ENCODE measurements at places on chromosomes 3 and 15. TPM values are rescaled to one million over a fixed set of nuclear protein-coding genes. Genes with fewer than 3 reads are reported as not detected.

GRCh38 chr3:171293142-171293782 is 166.9 kb downstream of the TNIK start:
- no peaks in the 10 kb centered on the region for H3K27me3 ChIP-seq
- no peak overlapping the region for H3K27ac ChIP-seq
- no peak overlapping the region for H3K4me3 ChIP-seq

DNA sequence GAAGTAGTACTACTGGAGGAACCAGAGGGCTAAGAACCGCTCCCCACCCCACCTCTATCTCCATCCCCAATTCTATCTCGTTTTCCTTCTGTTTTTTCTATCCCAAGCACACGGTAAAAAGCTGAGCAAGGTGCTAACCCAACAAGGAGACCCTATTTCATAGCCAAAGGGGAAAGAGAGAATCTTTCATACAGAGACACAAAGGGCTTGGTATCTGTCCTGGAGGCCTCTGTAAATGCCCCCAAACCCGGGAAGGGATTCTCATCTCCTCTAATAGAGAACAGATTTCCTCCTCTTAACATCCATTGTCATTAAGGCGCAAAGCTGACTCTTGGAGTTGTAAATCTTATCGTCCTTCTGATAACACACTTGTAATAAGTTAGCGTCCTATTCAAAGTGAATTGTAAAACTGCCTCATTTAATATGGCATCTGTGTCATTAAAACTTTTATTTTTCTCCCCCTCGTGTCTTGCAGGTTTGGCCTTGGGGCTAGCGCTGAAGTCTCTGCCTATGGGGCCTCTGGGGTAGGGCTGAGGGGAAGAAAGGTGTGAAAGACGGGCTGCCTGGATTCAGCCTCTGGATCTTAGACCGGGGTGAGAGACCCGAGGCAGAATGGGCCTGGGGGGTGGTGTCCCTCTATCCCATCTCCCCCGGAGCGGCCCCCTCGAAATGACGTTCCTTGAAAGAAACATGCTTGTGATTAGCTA is 12.1 kb downstream of the NR2F2 start:
- H3K4me3 ChIP-seq: no peak overlapping the region
- H3K36me3 ChIP-seq: no peaks in the 10 kb centered on the region
- DNase-seq: no peak
- H3K4me1 ChIP-seq: peaks cover 5% of the 10 kb centered on the region
- peaks cover 97% of the 10 kb centered on the region for H3K27me3 ChIP-seq
- H3K27ac ChIP-seq: no peak overlapping the region

- no peak overlapping the region for H3K27ac ChIP-seq
- no peaks in the 10 kb centered on the region for H3K4me1 ChIP-seq
- H3K27me3 ChIP-seq: no peaks in the 10 kb centered on the region
- DNase-seq: no peak
- no peak overlapping the region for H3K4me3 ChIP-seq
Measured at GRCh38 chr15:27449941-27450340, 479.0 kb downstream of the GABRG3 start.

DNA sequence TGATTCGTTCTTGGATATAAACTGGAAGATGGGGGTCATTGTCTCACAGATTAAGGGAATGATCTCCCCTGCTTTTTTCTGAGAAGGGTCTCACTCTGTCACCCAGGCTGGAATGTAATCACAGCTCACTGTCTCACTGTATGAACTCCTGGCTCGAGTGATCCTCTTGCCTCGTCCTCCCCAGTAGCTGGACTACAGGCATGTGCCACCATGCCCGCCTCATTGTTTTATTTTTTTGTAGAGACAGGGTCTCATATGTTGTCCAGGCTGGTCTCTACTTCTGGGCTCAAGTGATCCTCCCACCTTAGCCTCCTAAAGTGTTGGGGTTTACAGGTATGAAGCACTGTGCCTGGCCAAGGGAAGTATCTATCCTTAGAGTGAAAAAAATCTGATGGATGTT is 5.4 kb downstream of the OXSR1 start:
- DNase-seq: no peak
- peaks cover 42% of the 10 kb centered on the region for H3K4me1 ChIP-seq
- no peaks in the 10 kb centered on the region for H3K36me3 ChIP-seq

DNA sequence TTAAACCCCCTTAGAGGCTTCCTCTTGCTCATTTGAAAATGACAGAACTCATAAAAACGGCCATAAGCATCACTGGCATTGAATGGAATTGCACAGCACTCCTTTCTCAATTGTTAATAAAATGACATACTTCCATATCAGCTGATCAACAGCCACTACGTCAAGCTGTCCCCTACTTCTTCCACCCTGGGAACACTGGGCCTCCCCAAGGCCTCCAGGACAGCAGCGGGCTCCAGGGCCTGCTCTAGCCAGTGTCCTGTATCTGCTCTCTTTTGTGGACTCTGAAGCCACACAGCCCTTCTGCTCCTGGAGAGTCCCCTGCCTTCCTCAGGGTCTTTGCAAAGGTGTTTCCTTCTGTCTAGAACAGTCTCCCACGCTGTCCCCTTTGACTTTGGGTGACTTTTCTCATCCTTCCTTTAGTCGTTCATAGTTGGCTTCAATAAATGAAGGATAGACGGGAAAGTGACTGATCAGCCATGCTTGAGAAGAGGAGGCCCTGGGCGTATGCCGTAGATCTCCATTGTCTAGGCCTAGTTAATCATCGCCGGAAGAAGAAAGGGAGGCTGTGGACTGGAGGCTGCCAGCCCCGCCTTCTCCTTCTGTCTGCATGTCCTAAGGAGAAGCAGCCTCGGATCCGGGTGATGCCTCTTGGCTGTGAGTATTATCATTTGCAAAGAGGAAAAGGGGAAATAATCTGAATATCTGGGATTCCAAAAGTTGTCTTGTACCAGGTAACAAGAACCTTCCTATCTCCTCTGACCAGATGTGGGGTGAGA is 4.7 kb upstream of the THSD4 start:
- DNase-seq: no peak
- H3K4me3 ChIP-seq: no peak overlapping the region
- peaks cover 13% of the 10 kb centered on the region for H3K27me3 ChIP-seq
- H3K27ac ChIP-seq: no peak overlapping the region
- H3K4me1 ChIP-seq: peaks cover 5% of the 10 kb centered on the region

DNA sequence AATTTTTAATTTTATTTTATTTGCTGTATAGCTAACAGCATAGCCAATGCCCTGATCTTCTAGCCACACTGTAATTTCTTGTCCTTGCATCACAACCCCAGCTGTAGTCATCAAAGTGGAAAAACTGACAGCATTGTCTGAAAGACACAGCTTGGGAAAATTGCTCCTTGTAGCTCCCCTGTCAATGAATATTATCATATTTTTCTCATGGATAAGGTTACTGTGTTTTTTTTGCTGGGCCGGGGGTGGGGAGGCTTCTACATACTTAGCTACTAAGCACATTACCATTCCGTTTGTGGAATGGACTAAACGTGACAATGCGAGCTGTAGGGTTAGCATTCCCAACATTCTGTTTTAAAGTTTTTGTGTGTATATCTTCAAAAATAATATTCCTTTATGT is 381.3 kb downstream of the TIGIT start:
- H3K4me1 ChIP-seq: no peaks in the 10 kb centered on the region
- DNase-seq: no peak
- H3K27ac ChIP-seq: no peak overlapping the region
- no peaks in the 10 kb centered on the region for H3K27me3 ChIP-seq
- no peaks in the 10 kb centered on the region for H3K36me3 ChIP-seq
- H3K4me3 ChIP-seq: no peak overlapping the region

Gene CNTN6
- not detected for total RNA-seq

DNA sequence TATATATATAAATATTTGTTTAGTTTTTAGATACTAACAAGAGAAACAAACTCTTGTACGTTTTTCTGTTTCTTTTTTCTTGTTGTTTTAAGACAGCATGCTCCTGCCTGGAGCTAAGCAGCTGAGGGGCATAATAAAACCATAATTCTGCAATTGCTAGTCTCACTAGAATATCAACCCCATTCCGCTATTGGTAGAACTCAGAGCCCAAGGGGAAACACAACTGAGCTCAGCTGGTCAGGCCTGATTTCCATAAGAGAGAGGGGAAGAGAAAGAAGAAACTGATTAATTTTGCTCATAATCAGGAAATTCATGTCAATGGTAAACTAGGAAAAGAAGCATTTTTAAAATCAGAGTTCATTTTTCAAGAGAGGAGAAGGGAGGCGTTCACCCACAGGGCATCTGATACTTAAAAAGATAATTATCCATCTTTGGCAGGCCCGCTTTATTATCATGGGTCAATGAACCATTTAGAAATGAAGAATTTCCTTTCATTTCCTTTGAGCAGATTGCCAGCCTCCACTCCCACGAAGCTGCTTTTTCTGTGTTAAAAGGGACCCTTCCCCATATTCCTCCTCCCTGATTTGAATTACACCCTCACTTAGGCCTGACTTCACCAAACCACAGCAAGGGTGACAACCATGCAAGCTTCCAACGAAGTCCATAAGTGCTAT is 965.3 kb upstream of the CFAP20DC start:
- H3K4me3 ChIP-seq: no peak overlapping the region
- H3K36me3 ChIP-seq: no peaks in the 10 kb centered on the region
- DNase-seq: no peak
- H3K27ac ChIP-seq: peak overlapping the region; percentile 37

DNA sequence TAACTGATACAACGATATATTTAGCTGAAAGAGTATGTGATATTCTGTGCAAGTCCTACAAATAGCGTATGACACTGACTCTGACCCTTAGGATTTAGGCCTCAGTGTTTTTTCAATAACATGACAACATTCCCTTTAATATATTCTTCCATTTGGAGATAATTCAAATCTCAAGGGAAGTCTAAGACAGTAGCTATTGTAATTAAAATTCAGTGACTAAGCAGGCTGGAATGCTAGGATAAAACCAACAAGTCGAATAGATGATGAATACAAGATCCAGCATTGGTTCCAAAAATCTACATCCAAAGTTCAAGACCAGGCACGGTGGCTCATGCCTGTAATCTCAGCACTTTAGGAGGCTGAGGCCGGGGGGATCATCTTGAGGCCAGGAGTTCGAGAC is 56.2 kb downstream of the QTRT2 start:
- H3K4me3 ChIP-seq: no peak overlapping the region
- H3K4me1 ChIP-seq: no peaks in the 10 kb centered on the region
- no peaks in the 10 kb centered on the region for H3K36me3 ChIP-seq
- no peaks in the 10 kb centered on the region for H3K27me3 ChIP-seq
- no peak for DNase-seq
- no peak overlapping the region for H3K27ac ChIP-seq

Gene PAQR9
- not detected for total RNA-seq

GRCh38 chr15:49889536-49889935 is 229.5 kb downstream of the ATP8B4 start:
- no peak for DNase-seq
- no peaks in the 10 kb centered on the region for H3K36me3 ChIP-seq
- H3K27ac ChIP-seq: no peak overlapping the region

Gene SLC7A14
- total RNA-seq: not detected

DNA sequence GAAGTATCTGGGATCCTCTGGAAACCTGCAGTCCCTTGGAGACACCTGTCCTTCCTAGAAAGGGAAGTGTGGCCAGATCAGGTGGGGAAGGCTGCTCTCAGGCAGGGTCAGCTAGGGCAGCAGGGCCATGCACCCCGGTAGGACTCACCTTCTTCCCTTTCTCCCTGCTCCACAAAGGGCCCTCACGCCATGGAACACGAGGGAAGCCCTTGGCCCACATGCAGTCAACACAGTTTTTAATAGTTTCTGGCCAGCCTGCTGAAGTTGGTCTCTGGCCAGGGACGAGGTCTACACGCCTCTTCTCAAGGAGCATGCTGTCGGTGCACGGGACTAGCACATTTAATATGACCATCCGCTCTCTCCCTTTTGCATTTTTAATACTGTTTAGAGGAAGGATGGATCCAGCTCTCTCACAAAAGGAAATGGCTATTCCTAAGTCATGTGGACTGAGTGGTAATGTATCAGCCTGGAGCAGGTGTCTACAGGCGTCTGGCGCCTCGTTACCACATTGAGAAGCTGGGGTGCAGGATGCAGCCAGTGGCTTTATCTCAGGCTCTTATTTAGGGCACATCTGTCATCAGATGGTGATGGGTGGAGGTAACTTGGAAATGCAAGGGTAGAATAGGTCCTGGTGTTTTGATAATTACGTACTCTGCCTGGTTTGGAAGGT is 153.9 kb downstream of the KLF13 start:
- H3K4me1 ChIP-seq: peaks cover 52% of the 10 kb centered on the region
- DNase-seq: peak; percentile 27
- H3K27ac ChIP-seq: no peak overlapping the region
- no peak overlapping the region for H3K4me3 ChIP-seq
- H3K27me3 ChIP-seq: no peaks in the 10 kb centered on the region

GRCh38 chr3:133924041-133924440 is 28.4 kb upstream of the RAB6B start:
- peaks cover 9% of the 10 kb centered on the region for H3K27me3 ChIP-seq
- H3K4me3 ChIP-seq: no peak overlapping the region
- H3K27ac ChIP-seq: no peak overlapping the region
- peaks cover 14% of the 10 kb centered on the region for H3K4me1 ChIP-seq
- no peaks in the 10 kb centered on the region for H3K36me3 ChIP-seq

DNA sequence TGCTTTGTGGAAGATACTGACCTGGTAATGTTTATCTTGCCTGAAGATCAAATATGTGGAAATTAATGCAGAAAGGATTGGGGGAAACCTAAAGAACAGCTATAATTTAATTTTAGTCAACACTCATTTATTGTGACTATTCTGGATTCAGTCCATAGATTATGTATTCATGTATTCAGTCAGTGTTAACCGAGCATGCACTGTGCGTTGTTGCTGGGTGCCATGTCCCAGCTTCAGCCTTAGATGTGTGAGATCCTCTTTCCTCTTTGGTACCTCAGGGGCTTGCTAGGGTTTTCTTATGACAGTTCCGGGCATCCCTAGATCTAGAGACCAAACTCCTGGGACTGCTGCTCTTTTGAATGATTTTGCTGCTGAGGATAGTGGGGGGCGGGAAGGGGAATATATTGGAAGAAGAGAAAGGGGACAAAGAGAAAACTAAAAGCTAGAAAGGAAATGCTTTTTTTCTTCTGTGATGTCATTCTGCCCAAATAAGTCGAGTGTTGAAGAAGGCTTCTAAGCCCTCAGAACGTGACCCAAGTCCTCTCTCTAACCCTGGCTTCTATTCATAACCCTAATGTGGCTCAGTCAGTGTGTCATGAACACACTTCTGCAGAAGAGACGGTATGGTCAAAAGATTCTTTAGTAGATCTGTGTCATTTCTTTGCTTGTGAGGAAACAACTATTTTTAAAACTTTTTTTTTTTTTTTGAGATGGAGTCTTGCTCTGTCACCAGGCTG is 33.5 kb downstream of the STARD9 start:
- no peak for DNase-seq
- H3K27ac ChIP-seq: no peak overlapping the region
- H3K27me3 ChIP-seq: no peaks in the 10 kb centered on the region
- no peaks in the 10 kb centered on the region for H3K36me3 ChIP-seq

- DNase-seq: no peak
- H3K27ac ChIP-seq: no peak overlapping the region
- no peaks in the 10 kb centered on the region for H3K4me1 ChIP-seq
- no peaks in the 10 kb centered on the region for H3K27me3 ChIP-seq
Measured at GRCh38 chr3:57729334-57730045, 26.6 kb upstream of the SLMAP start.

Gene CCR8
- total RNA-seq: 2.1 TPM

Gene SPSB4
- not detected for total RNA-seq

Data from CD4-positive, alpha-beta T cell (primary cell).